Posterior vena cava (tissue), 2 donors: ENCODE measurements at places on chromosomes 7 and 10. TPM values are rescaled to one million over a fixed set of nuclear protein-coding genes. Genes with fewer than 3 reads are reported as not detected.

The CUL2 gene
- 31.1 TPM for total RNA-seq

The NKX2-3 gene
- not detected for total RNA-seq

The PPIA gene
- 961 TPM for total RNA-seq

The GIMAP4 gene
- total RNA-seq: 30.1 TPM
